ENCODE measurements at places on chromosomes 12 and 14. TPM values are rescaled to one million over a fixed set of nuclear protein-coding genes. Genes with fewer than 3 reads are reported as not detected.
A peak's percentile ranks its signal among the peaks of the same experiment; 100 is the strongest.

LIN7A gene
- total RNA-seq = 16.4 TPM

- H3K27me3 ChIP-seq = peaks cover 24% of the 10 kb centered on the region
- no peak within 1 kb of the TSS for H3K27ac ChIP-seq
- H3K4me1 ChIP-seq = peaks cover 11% of the 10 kb centered on the region
- no peak for DNase-seq
Measured at GRCh38 chr12:122203301-122204166, at the start of gene B3GNT4. TSS of gene B3GNT4 (plus strand) at chr12:122203709. CDS start at chr12:122204619, 910 bp downstream.

DNA sequence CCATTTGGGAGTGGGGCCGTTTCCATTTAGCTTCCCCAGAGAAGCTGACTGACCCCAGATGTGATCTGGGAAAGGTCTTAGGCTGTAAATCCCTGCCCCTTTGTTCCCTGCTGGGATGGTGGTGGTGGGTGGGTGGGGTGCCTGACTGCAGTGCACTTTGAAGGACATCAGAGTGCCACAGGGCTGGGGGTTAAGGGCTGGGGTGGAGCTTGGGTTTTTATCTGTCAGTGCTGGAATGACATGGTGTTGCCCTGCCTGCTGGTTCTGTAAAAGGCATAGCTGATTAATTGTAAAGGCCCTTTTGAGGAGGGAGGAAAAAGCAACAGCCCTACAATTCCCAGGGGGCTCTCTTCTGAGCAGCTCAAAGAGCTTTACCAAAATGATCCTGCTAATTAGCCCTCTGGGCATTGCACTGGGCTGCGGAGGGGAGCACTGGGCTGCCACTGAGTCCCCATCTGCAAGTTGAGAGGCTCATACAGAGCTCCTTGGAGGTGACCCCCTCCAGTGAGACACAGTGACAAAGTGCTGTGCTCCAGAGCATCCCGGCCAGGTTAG lies 21.1 kb downstream of the PLEKHG3 start:
- no peak overlapping the region for H3K4me3 ChIP-seq
- no peaks in the 10 kb centered on the region for H3K27me3 ChIP-seq
- H3K27ac ChIP-seq = no peak overlapping the region

KRT3 gene
- not detected for total RNA-seq

DNA sequence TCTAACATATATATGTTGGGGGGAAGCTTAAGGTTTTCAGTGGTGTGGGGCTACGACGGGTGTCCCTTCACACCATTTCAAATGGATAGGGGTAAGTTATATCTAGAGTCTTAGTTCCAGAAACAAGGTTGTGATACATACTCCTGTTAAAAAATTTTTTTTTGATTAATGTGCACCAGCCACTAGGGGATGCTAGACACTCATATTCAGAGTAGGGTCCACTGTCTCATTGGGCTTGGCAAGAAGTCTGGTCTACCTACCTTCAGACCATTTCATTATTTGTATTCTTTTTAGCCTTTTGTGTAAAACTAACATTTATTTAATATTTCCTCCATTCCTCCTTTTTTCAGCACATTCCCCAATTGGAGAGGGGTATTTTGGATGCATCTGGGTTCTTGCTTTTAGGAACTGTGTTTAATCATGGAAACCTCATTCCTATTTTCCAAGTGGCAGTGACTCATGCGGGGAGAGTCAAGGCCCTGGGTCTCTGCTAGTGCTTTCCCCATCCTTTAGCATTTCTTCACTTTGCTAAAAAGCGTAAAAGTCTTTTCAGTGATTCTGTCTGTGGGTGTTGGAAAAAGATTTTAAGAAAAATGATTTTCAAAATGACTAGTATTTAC lies 33.4 kb downstream of the ANO4 start:
- H3K4me3 ChIP-seq = no peak overlapping the region
- no peaks in the 10 kb centered on the region for H3K36me3 ChIP-seq
- no peaks in the 10 kb centered on the region for H3K27me3 ChIP-seq
- DNase-seq = no peak
- no peak overlapping the region for H3K27ac ChIP-seq

DNA sequence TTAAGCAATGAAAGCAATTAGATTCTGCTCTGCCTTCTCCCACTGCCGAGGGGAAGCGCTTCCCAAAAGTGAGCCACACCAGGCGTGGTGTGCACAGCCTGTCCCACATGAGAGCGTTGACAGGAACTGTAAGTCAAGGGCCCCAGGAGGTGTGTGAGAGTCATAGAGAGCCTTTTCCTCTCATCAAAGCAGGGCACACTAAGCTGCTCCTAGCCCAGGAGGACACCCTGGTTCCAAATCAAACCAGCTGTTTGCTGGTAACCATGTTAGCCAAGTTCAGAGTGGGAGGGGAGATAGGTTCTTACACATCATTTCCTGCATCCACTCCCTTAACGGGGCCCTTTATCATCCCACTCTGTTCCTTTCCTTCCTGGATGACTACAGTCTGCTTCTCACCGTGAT lies 98.3 kb downstream of the SPTSSA start:
- H3K27me3 ChIP-seq = peaks cover 4% of the 10 kb centered on the region
- no peak for DNase-seq
- H3K36me3 ChIP-seq = no peaks in the 10 kb centered on the region
- peaks cover 30% of the 10 kb centered on the region for H3K4me1 ChIP-seq
- H3K27ac ChIP-seq = no peak overlapping the region
- H3K4me3 ChIP-seq = no peak overlapping the region

DNA sequence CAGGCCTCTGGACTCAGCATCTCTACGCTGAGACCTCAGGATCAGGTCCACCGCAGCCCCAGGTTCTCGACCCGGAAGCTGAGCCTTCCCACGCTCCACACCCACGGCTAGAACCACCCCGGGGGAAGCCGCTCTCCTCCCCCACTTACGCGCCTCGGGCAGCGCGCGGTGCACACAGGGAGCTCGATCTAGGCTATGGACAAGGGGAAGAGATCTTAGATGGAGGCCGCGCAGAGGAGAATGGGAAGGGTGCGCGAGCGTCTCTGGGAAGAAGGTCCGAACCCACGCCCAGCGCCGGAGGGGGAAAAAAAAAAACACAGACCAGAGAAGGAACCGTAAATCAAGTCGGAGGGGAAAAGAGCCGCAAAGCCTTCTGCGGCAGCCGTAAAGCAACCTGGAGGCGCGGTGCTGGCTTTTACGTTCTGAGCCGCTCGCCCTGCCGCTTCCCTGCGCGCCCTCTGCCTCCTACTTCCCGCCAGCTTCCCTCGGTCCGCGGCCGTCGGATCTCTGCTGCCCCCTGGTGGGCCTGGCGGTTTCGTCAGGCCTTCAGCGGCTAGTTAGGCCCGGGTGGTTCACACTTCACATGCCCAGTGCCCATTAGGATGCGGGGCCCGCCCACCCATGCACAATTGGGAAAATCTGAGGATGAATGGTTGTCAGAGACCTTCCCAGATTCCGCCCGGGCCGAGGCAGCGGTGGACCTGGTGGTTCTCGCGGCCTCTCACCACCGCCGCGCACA lies at the start of gene RAD52:
RAD52 (minus strand) TSS at position 242 of the 739 bp plus-strand sequence. CDS start 16,636 bp downstream, outside the sequence.
- DNase-seq = peak; percentile 98
- H3K36me3 ChIP-seq = peaks cover 20% of the 10 kb centered on the region
- H3K4me1 ChIP-seq = peaks cover 44% of the 10 kb centered on the region
- peak within 1 kb of the TSS; percentile 97 for H3K27ac ChIP-seq

- H3K36me3 ChIP-seq = no peaks in the 10 kb centered on the region
- no peak for DNase-seq
- peaks cover 25% of the 10 kb centered on the region for H3K4me1 ChIP-seq
- H3K27me3 ChIP-seq = peaks cover 3% of the 10 kb centered on the region
- no peak overlapping the region for H3K4me3 ChIP-seq
Measured at GRCh38 chr14:100532154-100532861, 54.9 kb downstream of the BEGAIN start.

DNA sequence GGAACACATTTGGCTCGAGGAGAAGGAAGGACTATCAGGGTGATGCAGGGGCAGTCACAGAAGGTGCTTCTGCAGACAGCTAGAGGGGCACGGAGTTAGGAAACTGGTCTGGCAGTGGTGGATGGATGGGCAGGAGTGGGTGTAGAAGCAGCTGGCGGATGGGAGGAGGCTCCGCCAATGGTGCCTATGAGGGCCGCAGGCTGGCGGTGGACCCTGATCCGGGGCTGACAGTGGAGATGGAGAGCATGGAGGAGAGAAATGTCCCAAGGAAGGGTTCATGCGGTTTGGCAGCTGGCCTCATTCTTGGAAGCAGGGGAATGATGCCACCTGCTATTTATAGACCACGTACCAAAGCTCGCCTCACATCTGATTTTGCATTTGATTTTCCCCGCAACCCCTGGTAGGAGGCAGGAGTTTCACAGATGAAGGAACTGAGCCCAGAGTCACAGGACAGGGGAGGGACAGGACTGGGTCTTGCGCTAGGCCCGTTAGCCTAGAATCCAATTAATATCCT lies 237.1 kb downstream of the FOXN3 start:
- peaks cover 6% of the 10 kb centered on the region for H3K36me3 ChIP-seq
- peaks cover 20% of the 10 kb centered on the region for H3K4me1 ChIP-seq
- H3K4me3 ChIP-seq = no peak overlapping the region
- no peak overlapping the region for H3K27ac ChIP-seq
- peaks cover 2% of the 10 kb centered on the region for H3K27me3 ChIP-seq
- DNase-seq = no peak

OR6C2 gene
- total RNA-seq = not detected

NPFF gene
- total RNA-seq = not detected

DNA sequence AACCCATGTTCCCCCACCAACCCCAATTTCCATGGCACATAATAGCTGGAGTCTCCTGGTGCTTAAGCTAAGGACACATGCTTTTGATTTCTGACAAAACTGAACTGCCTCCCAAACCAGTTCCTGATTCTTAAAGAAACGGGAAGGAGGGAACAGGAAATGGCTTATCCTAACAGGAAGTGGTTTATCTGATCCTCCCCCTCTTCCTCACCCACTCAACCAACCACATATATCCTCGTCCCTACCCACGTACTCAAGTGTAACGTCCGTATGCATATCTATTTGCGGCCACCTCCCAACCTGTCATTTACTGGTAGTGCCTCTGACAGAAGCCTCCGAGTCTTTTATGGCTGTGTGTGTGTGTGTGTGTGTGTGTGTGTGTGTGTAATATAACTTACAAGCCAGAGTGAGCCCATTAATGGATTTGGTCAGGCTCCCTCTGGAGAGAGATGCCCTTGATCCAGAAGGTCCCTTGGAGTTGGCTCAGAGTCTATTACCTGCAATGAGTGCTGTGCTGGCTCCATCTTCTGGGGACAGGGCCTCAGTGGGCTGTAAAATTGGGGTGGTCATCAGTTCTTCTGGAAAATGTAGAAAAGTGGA lies 7.7 kb downstream of the DAZAP2 start:
- peaks cover 42% of the 10 kb centered on the region for H3K36me3 ChIP-seq
- H3K4me3 ChIP-seq = peak overlapping the region; percentile 23
- no peak for DNase-seq

DTX1 gene
- not detected for total RNA-seq

TPPP2 gene
- total RNA-seq = not detected

FLRT2 gene
- 59.2 TPM for total RNA-seq

DNA sequence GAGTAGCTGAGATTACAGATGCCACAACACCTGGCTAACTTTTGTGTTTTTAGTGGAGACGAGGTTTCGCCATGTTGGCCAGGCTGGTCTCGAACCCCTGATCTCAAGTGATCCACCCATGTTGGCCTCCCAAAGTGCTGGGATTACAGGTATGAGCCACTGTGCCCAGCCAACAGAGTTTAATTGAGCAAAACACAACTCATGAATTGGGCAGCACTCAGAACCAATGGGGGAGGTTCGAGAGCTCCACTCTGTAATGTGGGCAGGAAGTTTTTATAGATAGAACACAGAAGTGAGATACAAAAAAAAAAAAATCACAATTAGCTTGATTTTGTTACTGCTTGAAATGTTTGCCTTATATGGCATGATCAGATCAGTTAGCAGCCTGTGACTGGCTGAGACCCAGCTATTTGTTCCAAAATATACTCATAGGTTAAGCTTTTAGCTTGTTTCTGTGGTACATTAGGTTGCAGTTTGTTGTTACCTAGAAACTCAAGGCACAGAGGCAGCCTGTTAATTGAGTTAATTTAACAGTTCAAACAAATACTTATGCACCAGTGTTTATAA lies 1.4 kb upstream of the P2RX2 start:
- peaks cover 4% of the 10 kb centered on the region for H3K36me3 ChIP-seq
- H3K4me1 ChIP-seq = peaks cover 7% of the 10 kb centered on the region
- H3K27ac ChIP-seq = no peak overlapping the region
- no peak for DNase-seq

GRCh38 chr12:109716512-109717389 lies 3.1 kb downstream of the FAM222A start:
- H3K36me3 ChIP-seq = no peaks in the 10 kb centered on the region
- DNase-seq = no peak
- peaks cover 23% of the 10 kb centered on the region for H3K27me3 ChIP-seq

DNA sequence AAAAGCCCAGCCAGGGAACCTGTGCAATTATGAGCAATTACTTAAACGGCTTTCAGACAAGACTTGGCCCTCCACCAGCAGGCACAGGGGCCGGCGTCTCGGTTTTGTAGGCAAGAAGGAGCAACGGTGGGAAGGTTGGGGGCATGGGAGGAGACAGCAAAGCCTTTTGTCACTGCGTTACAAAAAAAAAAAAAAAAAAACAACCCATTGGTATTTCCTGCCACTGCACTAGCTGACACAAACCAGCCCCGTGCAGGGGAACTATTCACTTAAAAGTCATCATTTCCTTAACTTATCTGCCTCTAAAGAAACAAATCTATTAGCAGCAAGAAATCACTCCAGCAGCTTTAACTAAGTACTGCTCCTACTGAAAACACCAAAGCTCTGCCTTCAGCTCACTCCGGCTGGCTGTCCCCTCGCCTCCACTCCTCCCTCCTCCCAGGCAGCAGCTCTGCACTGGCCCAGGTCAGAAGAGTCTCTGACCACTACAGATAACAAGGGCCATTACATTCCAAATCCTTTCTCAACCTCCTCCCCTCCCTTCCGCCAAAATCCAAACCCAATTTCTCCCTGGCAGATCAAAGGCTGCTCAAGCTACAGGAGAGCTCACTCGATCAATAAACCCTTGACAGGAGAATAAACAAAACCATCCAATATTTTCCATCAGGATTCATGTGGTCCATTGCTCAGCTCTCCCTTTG lies 105.2 kb upstream of the CDKN3 start:
- H3K4me3 ChIP-seq = no peak overlapping the region
- H3K27ac ChIP-seq = no peak overlapping the region
- DNase-seq = no peak
- peaks cover 15% of the 10 kb centered on the region for H3K4me1 ChIP-seq
- peaks cover 8% of the 10 kb centered on the region for H3K27me3 ChIP-seq
- no peaks in the 10 kb centered on the region for H3K36me3 ChIP-seq

DNA sequence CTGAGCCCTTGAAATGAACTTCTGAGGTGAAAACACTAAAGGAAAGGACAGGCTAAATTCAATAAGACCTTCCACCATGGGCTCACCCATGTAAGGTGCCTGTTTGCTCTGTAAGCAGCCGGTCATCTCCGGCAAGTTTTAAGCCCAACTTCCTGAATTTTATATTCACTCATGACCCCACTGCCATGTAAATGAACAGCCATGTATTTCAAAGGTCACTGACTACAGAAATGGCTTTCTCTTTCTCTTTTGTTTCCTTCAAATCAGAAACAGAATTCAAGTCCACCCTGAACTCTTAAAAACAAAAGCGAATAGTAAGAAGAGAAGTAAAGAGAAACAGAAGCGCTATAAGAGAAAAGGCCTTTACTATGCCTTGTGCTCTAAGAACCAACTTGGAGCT lies 61.7 kb upstream of the OVCH1 start:
- H3K27me3 ChIP-seq = no peaks in the 10 kb centered on the region
- H3K36me3 ChIP-seq = no peaks in the 10 kb centered on the region
- no peaks in the 10 kb centered on the region for H3K4me1 ChIP-seq
- H3K27ac ChIP-seq = no peak overlapping the region
- DNase-seq = no peak

GRCh38 chr12:25695574-25695973 lies 142.5 kb upstream of the LMNTD1 start:
- peaks cover 60% of the 10 kb centered on the region for H3K4me1 ChIP-seq
- DNase-seq = no peak
- no peak overlapping the region for H3K27ac ChIP-seq
- H3K4me3 ChIP-seq = no peak overlapping the region
- peaks cover 16% of the 10 kb centered on the region for H3K36me3 ChIP-seq
- H3K27me3 ChIP-seq = no peaks in the 10 kb centered on the region
